Stimulated activated CD8-positive, alpha-beta memory T cell treated with anti-CD3 and anti-CD28 coated beads, Interleukin-7, amount 100 ng/mL, for 1 hour (primary cell): ENCODE measurements at places on chromosomes 3 and 15.

GRCh38 chr3:182618981-182619591 lies 174.2 kb upstream of the ATP11B start:
- no peak for DNase-seq

DNA sequence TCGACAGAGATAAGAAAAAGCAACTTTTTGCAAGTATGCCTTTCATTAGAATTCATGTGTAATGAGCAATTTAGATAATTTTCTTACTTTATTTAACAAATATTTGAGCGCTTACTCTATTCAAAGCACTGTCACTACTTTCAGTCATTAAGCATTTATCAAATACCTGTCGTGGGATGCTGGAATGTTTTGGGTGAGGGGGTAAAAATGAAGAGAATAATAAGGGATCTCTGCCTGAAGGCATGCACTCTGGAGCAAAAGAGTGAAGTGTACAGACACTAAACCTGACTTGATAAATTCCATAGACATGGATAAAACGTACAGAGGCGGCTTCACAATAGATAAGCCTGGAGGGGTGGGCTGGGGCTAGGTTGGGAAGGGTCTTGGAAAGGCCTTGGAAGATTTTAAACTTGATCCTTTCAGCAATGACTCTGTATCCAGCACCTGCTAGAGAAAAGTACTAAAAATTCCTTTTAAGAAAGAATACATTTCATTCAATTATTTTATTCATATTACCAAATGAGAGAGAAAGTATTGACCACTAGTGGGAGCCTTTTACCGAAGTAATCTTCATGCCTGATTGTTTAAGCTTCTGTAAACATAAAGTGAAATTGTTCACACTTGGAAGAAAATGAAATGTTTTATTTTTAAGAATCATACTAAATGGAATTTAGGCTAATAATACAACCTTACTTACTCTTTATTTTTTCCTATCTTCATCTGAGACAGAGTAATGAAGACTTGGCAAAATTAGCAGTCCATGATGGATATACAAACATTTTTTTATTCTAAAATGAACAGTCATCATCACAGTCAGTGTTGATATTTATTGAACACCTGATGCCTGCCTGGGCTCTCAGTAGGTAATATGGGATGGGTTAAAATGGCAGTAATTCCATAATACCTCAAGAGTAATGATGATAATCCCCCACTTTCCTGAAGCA lies 113.2 kb downstream of the PPP2R3A start:
- DNase-seq, result no peak

- DNase-seq, result no peak
These were observed 375.6 kb upstream of the TPRG1 start for GRCh38 chr3:188796122-188796631.

- DNase-seq, result no peak
These were observed 33.2 kb downstream of the ITGB5 start for GRCh38 chr3:124854009-124854408.

- DNase-seq, result no peak
These were observed 9.5 kb downstream of the TBC1D21 start for GRCh38 chr15:73882761-73883419.
